ENCODE measurements at places on chromosomes 3 and 15.

DNA sequence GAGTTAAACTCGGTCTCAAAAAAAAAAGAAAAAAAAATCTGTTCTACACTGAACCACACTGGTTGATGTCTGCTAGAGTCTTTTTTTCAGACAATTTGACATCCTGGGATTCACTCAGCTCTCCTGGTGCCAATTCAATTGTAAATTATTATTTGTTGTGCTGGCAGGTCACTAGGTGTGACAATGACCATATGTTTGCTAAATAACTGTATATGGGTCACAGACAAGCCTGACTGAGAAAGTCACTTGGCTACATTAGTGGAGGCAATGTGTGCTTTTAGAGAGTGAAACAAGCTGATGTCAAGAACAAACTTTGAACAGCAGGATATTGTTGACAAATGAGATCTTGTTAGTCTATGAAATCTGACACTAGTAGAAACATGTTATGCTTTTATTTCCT, 1379.1 kb downstream of the ZPLD1 start:
- no peak for DNase-seq

DNA sequence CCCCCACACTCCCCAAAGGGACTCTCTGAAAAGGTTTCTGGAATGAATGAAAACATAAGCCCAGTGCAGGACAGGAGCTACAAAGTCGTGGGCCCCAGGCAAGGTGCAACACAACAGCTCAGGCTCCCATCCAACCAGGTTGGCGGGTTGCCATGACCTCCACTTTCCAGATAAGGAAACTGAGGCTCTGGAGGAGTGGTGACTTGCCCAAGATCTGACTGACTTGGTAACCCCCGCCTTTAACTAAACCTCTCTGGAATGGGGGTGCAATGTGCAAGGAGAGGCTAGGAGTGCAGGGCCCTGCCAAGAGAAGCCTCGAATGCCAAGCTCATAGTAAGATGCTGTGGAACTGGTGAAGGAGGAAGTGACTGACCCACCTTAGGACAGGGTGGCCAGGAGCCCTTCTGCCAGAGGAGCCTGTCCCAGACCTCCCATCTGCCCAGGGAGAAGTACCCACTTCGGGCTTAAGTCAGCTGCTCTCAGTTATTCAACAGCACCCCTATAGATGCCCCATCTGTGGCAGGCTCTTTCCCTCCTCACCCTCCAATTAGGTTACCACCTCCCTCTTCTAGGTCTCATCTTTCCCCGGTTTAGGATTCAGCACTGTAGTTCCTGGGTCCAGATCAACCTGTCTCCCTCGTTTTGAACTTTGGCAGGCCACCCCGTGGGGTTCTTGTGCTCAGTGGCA, 553 bp upstream of the TNNC1 start:
- DNase-seq, result no peak

- no peak for DNase-seq
These were observed 276.7 kb downstream of the ADAMTSL3 start for GRCh38 chr15:83930392-83931212.

GRCh38 chr3:116280130-116280740, 165.1 kb downstream of the LSAMP start:
- DNase-seq, result no peak

GRCh38 chr3:149119466-149119865, 10.0 kb upstream of the HPS3 start:
- DNase-seq, result no peak

- DNase-seq, result no peak
These were observed 102.3 kb downstream of the P2RY1 start for GRCh38 chr3:152937234-152937633.

DNA sequence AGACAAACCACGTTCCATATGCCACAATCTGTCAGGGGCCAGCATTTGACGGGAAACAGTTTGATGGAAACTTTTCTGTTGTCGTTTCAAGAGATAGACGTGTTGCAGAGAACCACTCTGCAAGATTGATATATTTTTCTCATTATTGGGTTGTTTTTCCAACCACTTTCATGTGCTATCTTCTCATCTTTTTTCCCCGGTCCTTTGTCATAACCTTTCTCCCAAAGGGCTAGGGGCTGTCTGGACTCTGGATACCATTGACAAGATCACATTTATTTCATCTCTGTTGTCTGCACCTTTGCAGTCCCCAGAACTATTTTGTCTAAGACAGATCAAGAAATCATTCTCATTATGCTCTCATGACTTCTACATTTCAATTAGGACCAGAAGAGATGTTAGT, 57.6 kb upstream of the SLC25A26 start:
- no peak for DNase-seq

DNA sequence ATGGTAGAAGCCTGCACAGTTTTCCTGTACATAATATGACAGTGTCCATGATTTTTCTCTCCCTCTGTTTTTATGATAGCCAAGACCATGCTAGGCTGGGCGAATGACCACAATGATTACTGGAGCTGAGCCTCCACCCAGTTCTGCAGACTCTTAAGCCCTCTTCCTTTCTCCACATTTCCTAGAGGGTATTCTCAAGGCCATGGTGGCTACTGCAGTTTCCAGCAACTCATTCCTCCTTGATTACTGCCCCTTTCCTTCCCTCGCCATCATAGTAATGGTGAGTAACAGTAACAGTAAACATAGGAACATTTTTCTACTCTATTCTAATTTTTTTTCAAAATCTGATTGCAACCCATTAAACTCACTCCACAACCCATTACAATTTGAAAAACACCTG, 20.2 kb downstream of the TNIK start:
- no peak for DNase-seq

- peak; percentile 37 for DNase-seq
These were observed 4.5 kb downstream of the EOGT start for GRCh38 chr3:69008980-69009379.

GRCh38 chr3:62667714-62668113, 207.5 kb downstream of the CADPS start:
- no peak for DNase-seq

DNA sequence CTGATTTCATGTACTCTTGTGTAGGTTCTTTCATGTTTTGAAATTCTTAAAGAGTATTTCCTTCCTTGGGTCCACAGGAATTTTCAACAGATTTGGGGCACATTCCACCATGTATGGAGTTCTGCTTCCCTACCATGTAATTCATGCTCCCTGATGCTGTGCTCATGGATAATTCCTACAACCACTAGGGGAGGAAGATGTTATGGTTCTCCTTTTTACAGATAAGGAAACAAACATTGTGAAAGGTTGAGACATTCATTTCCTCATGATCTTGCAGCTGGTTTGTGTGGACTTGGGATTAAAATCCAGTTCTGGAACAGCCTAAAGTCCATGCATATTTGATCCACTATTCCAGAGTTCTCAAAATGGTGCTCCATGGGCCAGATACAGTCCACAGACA, 174.9 kb upstream of the FRMD4B start:
- no peak for DNase-seq

DNA sequence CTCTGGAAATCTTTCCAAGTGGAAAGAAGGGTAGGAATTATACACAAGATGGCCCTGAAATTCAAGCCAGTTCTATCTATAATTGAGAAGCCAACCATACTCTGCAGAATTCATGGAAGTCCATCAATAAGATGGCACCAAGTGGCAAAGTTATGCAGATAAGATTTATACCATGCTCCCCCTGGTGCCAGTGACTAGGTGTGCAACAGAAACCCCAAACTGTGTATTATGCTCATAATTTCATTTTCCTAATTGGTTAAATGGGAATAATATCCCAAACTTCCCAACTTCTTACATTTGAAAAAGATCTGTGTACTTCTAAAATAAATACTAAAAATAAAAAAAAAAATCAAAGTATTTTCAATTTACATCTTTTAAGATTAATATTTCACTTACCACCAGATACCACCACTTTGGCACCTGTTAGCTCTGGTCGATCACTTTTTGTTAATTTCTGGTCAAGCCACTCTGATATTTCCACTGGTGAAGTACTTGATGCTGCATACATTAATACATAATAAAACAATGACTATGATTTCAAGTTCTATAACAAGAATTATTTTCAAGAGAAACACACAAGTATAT, 25.9 kb downstream of the ETFA start:
- no peak for DNase-seq

DNA sequence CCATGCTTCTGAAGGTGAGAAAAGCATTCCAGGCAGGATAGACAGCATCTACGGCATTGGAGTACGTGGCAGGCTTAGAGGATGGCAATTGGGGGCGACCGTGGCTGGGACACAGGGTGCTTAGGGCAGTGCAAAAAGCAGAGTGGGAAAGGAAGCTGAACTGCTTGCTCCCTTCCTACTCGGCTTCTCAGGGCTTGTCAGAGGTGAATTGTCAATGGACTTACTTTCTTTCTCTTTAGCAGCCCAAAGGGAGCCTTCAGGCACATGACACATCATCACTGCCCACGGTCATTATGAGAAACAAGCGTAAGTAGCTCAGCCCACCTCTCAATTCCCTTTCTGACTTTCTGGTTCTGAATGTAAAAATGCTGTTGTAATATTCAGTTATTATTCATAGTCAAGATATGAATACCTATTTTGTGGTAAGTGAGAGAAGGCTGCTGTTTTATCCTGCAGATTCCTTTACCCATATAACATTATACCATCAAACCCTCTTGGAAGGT, 84.3 kb downstream of the KLHL25 start:
- DNase-seq, result no peak

Data from HT1080 (cell line).